COLO829 (cell line): ENCODE measurements at places on chromosomes 12 and 14.
A peak's percentile ranks its signal among the peaks of the same experiment; 100 is the strongest.

- no peak for DNase-seq
Measured at GRCh38 chr12:26042645-26043044, 82.2 kb downstream of the BHLHE41 start.

GRCh38 chr14:66476964-66477363 lies 9.2 kb upstream of the CCDC196 start:
- no peak for DNase-seq

DNA sequence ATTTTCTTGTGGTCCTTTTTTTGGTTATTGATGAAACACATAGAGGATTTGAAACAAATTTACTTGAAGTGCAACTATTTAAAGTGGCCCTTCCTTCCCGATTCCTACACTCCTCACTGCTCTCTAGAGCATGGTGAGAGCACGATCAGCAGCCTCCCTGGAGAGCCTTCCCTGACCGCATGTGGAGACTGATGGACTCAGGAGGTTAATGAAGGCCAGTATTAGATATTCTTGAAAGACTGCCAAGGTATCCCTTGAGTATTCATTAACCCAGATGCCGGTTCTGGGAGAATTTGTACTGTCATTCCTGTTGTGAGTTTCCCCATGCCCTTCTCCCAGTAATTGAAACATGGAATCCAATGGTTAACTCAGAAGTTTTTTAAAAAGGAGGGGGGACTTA lies 102.8 kb upstream of the FGD4 start:
- DNase-seq: no peak

DNA sequence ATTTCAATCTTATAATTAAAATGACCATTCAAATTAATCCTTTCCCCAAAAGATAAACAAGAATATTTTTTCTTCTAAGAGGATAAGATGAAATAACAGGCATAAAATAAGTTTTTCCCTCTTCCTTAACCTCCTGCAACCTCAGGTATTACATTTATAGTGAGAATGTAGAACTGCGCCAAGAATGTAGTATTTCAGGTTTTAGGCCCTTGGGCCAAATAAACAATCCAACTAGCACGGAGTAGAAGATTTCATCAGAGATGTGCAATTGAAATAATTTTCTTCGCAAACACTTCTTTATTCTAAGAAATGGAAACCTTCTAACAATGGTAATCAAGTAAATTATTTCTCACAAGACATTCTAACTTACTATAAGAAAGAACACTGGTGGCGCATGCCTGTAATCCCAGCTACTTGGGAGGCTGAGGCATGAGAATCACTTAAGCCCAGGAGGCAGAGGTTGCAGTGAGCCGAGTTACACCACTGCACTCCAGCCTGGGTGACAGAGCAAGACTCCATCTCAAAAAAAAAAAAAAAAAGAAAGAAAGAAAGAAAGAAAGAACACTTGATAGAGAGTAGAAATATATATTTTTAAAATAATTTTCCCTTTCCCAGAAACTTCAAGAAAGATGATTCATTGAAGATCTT lies 100.8 kb downstream of the TAOK3 start:
- DNase-seq: no peak

DNA sequence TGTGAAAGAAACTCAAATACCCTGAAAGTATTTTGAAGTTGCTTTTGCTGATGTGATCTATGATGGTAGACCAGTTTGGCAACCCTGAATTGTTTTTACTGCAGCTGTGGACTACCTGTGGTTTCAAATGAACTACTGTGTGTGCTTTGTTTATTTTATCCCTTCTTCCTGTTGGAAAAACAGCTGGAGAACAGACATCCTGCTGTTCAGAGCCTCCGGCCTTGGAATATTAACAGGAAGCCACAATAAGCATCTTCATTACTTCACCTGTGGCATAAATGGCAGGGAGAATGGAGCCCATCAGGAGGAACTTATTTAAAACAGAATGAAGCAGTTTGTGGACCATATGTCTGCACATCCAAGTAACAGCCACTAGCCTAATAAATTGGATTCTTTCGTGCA lies 104.8 kb downstream of the DUSP6 start:
- DNase-seq: no peak

DNA sequence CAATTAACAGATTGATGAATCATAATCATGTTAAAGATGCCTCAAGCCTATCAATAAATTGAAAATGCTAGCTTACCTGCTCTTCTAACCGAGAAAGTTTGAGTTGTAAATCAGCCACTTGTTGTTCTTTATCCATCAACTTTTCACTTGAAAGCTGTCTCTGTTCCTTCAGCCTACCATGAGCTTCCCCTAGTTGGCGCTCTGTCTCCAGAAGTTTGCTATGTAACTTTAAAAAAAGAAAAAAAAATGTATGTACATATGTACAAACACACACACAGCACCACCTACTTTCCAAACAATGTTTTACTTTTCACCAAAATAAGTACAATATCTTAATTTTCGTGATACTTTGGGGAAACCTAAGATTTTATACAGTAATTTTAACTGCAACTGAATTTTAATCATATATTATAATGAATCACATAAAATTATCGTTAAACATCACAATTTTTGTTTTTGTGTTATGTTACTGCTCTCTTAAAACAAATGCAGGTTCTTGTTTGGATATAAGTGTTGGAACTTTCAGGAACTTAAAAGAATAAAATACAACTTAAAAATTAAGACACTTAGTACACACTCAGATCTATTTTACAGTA lies 101.2 kb downstream of the EEA1 start:
- peak; percentile 50 for DNase-seq

DNA sequence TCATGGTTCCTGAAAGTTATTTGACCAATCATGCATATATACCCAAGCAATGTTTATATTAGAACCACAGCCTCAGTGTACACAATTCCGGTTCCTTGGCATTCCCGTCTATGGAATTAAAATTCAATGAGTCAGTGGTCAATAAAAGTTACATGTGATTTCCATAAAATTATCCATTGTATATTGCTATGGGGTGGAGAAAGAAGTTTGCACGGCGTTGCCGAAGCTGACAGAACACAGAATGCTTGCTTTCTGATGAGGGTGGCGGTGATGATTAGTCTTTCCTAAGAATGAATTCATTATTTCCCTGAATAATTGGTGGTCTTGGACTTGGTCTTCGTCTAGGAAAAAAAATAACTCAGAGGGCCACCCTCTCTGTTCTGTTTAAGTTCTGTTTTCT lies 214.1 kb downstream of the ANO2 start:
- DNase-seq: no peak

DNA sequence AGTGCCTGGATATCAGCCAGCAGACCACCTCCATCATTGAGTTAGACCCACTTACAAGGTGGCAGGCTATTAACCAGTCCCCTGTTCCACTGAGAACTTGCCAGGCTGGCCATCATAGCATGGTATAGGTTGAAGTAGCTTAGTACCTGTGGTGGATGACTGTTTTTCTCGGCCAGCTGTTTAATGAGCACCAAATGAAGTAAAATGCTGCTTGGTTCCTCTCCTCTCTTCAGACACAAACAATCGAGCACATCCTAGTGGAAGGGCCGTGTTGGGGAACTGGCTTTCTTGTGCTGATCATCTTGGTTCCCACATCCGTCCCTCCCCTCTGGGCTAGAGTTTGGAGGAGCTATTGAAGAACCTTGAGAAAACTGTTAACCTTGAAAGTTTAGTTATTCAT lies 486.2 kb downstream of the RAD51B start:
- DNase-seq: no peak

DNA sequence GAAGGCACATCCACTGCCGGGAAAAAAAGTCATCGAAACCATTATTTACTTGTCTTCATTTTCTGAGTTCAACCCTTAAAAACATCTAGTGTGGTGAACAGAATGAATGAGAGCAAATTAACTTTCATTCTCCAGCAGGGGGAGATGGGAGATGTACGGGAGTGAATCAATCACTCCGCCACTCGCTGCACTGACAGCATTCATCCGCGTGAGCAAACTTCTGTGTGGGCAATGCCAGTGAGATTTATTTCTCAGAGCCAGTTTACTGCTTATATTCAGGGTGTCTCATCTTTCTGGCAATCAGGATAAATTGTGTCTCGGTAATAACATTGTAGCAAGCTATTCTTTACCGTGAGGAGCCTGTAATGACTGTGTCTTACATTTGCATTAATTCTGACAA lies 463.6 kb upstream of the MIS18BP1 start:
- no peak for DNase-seq

- DNase-seq: no peak
Measured at GRCh38 chr12:19614601-19615383, 175.5 kb downstream of the AEBP2 start.

DNA sequence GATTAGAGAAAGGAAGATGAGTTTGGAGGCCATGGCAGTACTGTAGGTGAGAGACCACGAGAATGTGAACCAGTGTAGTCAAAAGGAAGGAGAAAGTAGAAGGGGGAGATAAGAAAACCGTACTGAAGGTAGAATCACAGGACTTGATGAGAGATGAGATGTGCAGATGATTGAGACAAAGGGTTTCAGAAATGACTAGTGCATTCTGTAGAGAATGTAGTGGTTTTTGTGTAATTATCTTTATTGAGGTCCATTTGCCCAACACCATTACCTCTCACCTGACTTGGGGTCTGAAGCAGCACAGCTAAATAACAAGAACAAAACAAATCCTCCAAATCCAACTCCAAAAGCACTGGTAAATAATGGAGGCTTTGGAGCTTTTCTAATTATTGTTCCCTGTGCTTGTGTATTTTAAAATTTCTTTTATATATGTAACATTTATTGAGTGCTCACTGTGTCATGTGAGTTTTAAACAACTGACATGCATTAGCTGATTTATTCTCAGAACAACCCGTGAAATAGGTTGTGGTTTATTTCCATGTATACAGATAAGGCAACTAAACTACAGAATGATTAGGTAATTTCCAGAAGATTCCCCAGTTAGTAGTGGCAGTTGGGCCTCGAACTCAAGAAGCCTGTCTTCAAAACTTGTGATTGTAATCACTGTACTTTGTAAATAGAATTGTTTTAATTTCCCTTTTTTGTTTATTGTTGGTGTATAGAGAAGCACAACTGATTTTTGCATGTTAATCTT lies 390.0 kb downstream of the AEBP2 start:
- no peak for DNase-seq

DNA sequence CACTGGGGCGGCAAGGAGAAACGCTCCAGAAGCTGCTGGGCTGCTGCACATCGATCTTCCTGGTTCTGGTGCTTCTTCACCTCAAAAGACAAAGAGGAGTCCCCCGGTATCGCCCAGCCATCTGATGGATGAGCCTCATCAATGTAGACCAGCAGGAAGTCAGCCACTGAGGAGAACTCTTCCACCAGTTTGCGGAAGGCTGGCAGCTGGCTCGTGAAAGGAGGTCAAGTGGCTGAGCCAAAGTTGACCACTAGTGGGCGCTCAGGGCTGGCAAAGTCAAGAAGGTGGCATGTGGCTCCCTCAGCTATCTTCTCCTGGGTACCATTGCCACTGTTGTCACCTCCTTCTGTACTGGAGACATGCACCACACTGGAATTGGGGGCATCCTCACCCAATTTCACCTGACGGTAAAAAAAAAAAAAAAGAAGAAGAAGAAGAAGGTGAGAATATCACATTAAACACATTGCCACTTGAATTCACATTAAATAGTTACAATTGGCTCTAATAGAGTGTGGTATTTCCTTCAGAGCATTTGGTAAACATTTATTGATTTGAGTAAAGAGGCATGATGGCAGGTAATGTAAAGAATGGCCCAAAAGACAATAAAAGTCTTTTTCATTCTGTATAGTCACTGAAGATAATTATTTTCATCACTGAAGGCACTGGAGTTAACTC lies 8.3 kb downstream of the DIO2 start:
- no peak for DNase-seq

DNA sequence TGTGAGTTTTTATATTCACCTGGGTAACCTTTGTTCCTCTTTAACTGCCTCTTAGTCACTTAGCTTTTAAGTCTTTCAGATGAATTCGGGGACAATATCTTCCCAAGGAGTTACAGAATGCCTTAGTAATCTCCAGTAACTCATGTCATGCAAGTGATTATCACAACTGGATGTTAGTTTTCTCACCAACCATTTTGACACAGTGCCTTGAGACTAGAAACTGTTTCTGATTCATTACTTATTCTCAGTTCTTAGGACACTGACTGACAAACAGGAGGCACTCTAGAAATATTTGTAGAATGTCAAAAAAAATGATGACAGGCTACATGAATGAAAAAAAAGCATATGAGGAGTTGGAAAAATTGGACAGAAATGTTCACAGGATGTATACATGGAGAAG lies 335.1 kb downstream of the ACSS3 start:
- DNase-seq: no peak

DNA sequence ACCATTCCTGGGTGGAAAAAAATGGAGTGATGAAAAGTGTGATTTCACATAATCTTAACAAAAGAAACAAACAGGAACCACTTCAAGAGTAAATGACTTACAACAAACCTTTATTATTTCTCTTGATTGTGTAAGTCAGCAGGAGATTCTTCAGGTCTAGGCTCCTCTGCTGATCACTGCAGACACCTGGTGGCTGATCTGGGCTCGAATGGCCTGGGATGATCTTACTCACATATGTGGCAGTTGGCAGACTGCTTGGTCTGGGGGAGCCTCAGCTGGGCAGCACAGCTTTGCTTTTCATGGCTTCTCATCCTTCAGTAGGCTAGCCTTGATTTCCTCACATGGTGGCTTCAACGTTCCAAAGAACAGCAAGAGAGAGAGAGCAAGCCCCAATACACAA lies 215.4 kb upstream of the PRICKLE1 start:
- no peak for DNase-seq

DNA sequence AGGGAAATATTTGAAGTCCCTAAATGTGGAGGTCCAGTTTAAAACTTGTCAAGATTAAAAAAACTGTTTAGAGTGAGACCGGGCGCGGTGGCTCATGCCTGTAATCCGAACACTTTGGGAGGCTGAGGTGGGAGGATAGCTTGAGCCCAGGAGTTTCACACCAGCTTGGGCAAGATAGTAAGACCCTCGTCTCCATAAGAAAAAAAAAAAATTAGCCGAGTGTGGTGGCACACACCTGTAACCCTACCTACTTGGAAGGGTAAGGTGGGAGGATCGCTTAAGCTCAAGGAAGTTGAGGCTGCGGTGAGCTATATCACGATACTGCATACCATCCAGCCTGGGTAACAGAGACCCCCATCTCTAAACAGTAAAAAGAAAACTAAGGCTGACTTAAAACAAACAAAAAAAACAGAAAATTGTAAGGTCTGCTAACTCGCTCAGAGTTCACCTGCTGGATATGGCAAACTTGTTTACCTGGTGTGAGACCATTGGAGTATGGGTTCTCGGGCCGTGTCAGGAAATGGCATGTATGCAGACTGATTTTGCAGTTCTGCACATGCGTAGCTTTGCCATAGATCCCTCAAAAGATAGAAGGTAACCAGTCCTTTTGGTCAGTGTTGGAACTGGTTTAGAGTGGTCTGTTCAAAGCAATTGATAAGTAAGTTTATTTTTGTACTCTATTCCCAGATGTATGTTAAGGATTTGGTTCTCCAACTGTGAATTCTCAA lies 2.1 kb downstream of the RNF10 start:
- DNase-seq: no peak
